ENCODE measurements at places on chromosomes 12 and 14. TPM values are rescaled to one million over a fixed set of nuclear protein-coding genes. Genes with fewer than 3 reads are reported as not detected.

- DNase-seq, result no peak
These were observed 82.7 kb downstream of the KTN1 start for GRCh38 chr14:55662752-55663151.

The DDX11 gene
- 26.0 TPM for total RNA-seq

DNA sequence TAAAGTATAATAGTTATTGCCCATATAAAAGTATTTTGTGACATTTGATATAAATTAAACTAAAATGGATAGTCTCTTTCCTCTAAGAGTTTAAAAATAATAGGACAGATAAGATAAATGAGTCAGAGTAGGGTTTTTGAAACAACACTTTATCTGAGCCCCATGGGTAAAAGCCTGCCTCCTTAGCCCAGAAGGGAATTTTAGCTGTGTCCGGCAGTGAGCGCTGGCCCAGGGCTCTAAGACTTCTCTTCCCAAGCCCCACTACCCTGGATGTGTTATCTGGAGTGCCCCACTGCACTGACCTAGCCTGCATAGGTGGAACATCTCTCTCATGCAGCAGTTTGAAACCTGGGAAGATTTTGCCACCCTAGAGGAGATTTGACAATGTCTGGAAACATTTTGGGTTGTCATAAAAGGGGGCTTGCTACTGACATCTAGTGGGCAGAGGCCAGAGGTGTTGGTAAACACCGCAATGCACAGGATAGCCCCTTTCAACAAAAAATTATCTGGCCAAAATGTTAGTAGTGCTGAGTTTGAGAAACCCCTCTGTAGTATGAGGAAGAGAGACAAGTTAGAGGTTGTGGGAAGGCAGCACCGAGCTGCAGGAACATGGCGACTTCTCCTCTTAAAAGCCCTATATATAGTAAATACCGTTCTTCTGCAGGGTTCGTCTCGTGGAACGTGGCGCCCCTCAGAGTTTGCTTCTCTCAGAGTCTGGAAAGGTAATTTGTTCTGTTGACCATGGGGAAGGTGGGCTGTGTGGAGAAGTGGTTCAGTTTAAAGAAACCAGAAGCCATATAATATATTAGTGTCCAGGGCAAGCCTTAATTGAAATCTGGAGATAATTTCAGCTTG is 29.3 kb upstream of the ATF1 start:
- no peak for DNase-seq

DNA sequence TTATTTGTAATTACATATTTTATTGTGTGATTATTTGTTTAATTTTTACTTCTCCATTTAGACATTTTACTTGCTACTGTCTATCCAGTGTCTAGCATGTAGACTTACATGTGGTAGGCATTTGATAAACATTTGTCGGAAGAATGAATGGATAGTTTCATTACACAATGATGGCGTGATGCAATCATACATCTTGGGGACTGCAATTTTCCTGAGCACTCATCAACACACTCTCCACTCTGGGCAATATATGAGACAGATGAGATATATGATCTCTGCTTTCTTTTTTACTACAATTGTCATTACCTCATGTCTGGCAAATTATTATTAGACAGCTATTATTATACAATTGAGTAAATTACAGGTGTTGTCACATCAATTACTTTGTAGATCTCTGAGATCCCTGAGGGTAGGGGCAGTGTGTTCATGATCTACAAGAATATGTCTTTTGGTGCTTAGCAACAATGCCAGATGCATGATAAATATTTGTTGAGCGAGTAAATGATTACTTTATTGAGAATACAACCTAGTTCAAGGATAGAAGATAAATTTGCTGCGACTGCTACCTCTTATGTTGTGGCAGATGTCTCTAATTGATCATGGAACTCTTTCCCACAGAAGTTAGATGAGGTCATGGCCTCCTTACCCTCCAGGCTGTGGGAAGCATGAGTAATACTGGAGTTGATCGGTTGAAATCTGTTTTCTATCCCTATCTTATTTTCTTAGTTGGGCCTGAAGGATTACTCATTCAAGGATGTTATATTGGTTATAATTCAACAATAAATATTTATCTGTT is 416.0 kb downstream of the LRIG3 start:
- no peak for DNase-seq

GRCh38 chr12:91055976-91056375 is 1.8 kb downstream of the KERA start:
- DNase-seq, result no peak

DNA sequence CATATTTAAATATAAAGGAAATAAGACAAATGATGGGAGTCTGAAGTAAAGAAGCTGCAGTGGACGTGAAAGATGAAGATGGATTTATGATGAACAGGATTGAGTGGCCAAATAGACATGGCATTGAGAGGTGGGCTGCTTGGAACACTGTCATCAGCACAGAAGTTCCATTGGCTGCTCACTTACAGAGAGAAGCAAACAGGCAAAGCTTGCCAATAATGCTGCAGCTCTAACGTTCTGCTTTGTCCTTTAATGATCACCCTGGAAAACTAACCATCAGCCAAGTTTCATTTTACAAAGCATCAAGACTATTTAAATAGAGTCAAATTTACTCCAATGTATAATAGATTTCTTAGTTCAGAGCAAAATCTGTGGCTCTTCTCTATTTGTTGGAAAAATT is 721.4 kb downstream of the TMTC2 start:
- no peak for DNase-seq

- DNase-seq, result no peak
These were observed 10.8 kb upstream of the PLEKHH1 start for GRCh38 chr14:67522270-67522669.

The TMEM121 gene
- total RNA-seq, result 0.99 TPM

All from lower leg skin (tissue), 4 donors.